ENCODE measurements at places on chromosomes 2 and 18.

DNA sequence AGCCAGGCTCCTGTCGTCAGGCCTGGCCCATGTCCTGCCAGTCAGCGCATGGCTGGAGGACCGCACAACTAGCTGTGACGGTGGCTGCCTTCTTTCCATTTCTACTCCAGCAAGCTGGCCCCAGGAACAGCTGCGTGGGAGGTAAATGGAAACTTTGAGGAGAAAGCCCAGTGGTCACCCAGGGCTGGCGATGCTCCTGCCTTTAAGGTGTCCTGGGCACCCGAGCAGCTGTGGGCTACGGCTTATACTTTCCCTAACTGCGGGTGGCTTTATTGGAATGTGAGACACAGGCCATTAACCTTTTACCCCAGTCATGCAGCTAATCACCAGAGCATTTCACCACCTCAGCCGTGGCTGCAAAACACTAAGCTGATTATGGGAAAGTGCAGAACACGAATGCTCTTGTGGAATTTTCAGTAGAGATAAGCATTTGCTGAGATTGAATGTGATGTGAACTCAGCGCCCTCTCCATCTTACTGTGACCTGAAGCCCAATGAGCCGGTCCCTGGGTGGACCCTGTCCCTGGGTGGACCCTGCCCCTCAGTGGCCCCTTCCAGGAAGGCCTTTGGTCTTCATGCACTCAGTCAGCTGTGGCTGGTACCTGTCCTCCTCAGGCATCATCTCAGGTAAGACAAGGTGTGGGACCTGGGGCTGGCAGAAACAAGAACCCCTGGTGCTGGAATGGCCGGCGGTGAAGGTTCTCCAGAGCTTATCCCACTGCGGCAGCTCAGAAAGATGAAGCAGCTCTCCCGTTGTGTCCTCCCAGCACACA lies 275.4 kb upstream of the HS6ST1 start:
- no peak for DNase-seq

DNA sequence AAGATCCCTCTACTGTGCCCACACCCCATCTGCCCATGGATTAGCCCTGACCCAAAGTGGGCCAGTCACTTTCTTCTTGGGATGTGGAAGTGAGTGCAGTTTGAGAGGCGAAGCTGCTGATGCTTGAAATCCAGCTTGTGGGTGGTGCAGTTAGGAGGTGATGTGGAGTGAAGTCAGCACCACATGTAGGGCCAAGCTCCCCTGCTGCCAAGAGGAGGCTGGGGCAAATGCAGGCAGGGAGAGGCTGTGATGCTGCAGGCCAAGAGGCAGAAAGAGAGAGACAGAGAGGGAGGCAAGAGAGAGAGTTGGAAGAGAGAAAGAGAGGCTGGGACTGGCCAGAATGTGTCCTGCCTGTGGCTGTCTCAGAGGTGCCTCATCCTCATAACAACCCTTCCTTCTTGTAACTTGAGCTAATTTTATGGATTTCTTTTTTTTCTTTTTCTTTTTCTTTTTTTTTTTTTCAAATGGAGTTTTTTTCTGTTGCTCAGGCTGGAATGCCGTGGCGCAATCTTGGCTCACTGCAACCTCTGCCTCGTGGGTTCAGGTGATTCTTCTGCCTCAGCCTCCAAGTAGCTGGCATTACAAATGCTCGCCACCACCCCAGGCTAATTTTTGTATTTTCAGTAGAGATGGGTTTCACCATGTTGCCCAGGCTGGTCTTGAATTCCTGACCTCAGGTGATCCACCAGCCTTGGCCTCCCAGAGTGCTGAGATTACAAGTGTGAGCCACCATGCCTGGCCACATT lies 35.3 kb upstream of the CAB39 start:
- DNase-seq, result no peak

DNA sequence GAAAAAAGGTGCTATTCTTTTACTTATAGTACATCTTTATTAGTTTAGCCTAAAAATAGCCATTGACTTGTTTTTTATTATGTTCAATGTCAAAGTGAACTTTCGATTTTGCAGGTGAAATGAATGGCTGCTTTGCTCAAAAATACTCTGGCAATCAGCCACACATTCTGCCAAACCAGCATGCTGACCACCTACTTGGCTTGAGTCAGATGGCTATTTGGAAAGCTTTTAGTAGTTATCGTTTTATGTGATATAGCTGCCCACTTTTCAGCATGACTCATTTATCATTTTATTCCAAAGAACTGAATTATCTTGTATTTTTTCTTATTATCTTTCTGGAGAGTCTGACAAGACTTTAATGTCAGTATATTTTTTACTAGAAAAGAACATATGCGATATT lies 1615.8 kb upstream of the TMEFF2 start:
- DNase-seq, result no peak

DNA sequence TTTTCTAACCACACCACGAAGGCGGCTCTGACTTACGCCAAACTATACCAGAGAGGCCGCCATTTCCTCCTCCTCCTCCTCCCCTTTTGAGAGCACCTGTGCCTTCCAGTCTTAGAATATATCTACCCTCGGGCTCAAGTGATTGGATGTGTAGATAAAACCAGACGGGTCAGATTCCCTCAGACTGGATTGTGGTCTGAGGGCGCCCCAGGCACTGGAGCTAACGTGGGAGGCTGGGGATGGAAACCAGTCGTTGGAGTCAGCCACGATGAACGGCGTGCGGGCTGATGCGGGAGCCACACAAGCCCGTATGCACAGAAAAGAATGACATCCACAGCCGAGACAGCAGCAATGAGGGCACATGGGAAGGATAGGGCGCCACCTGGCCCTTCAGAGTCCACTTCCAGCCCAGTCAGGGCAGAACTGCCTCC lies 12.3 kb upstream of the ODC1 start:
- no peak for DNase-seq

GRCh38 chr2:28528206-28528605 lies 32.3 kb downstream of the PLB1 start:
- no peak for DNase-seq

DNA sequence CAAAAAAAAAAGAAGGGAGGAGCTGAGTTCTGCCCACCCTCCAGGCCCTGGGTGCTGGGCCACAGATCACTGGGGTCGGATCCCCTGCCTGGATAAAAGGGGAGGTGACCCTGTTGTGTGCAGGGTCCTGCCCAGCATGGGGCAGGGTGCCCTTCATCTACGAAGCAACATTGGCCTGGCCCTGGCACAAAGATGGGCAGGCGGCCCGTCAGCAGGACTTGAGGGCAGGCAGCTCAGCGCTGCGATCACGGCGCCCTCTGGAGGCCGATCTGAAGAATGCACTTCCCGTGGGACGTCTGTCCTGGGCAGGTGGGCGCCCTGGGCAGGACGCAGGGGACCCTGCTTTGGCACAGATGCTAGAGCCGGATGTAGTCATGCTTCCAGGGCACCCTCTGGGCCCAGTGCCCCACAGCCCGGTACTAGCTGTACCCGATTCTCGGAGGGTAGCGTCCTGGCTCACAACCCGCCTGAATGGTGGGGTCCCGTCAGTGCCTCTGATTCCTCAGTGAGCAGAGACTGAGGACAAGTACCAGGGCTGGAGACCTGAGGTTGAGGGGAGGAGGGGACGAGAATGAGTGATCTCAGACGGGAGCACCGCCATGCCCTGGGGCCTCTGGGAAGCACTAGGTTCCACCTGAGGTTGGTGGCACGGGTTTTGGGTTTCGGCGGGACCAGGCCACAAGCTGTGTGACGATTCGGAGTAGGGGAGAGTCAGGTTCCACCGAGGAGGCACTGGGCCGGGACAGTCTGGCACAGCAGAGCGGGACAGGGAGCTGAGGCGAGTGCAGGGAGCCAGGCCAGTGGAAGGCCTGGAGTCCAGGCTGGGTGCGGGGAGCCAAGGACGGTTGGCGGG lies 18.0 kb downstream of the ARID5A start:
- DNase-seq, result no peak

GRCh38 chr2:161956738-161957137 lies 117.3 kb downstream of the DPP4 start:
- DNase-seq, result no peak

DNA sequence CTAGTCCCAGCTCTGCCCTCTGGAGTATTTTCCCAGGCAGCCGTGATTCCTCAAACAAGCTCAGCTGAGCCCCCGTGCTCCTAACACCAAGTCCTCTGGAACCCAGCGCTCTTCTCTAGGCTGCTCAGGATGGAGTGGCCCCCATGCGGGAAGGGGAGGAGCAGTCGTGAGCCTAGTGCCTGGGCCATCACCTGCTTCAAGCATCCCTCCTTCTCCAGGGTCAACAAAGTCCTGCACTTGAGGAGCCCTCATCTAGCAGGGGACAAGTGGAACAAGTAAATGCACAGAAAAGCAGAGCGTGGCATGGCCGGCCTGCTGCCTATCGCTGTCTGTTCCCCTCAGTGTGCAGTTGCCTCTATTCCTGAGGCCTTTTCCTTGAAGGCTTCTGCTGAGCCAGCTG lies 168.6 kb downstream of the INHBB start:
- no peak for DNase-seq

DNA sequence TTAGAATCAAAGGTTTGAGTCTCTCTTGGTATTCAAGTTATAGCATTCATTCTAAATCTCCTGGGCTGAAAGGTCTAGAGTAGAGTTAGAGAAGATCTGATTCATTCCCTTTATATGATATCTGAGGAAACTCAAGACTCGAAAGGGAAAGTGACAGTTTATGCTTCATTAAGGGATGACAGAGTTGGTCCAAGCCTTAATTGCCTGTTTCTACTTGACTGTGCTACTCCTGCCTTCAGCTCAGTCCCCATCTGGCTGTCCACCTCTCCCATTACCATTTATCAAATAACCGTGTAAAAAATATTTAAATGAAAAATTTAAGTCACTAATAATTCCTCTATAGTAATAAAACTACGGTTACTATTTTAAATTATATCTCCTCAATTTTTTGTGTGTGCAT lies 537.1 kb upstream of the MEX3C start:
- no peak for DNase-seq

DNA sequence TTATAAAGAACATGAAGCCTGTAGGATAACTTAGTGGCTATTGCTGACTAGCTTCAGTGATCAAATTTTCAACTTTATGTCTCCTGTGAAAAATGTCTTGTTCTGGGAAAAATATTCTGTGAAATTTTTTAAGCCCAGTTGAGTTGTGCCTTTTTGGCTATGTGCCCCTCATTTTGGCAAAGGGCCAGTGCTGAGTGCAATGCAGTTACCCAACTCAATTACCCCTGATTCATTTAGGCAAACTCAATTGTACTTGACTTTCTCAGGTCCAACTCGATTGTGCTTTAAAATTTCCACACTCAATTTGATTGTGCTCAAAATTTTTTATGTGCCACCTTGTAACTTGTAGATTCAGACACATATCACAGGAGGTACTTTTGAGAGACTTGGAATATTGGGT lies 548.8 kb upstream of the NRP2 start:
- DNase-seq, result no peak

- DNase-seq, result no peak
These were observed 38.3 kb upstream of the IL1R1 start for GRCh38 chr2:102103992-102104871.

- no peak for DNase-seq
These were observed 4.8 kb downstream of the TNFRSF11A start for GRCh38 chr18:62329691-62330454.

DNA sequence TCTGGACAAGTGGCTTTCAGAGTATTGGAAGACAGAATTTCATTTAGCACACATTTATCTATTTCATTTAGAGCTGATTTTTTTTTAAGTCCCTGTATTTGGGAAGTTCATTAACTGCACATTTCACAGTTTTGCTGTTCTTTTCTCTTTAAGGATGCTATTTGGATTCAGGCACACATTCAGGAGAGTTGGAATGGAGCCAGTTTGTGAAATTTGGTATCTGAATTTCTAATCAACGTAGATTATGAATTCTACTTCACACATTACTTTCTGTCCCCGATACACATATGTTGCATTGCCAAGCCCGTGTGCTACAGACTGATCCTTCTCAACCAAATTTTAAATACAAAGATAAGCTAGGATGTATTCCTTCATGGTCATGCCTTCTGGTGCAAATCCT lies 503.9 kb downstream of the IRS1 start:
- no peak for DNase-seq

- no peak for DNase-seq
These were observed 40.4 kb downstream of the CHST9 start for GRCh38 chr18:27144672-27145071.

- DNase-seq, result no peak
These were observed 22.4 kb downstream of the ZNF532 start for GRCh38 chr18:58886864-58887612.

Measured in esophagus squamous epithelium (tissue), 5 donors.